ENCODE measurements at places on chromosomes 16 and 17. TPM values are rescaled to one million over a fixed set of nuclear protein-coding genes. Genes with fewer than 3 reads are reported as not detected.

ARHGAP44 gene
- total RNA-seq: 4.5 TPM

MYH8 gene
- not detected for total RNA-seq

DPEP3 gene
- not detected for total RNA-seq

KRT40 gene
- total RNA-seq: not detected

CNGB1 gene
- total RNA-seq: not detected

ALG1 gene
- total RNA-seq: 31.5 TPM

CCT6B gene
- 3.0 TPM for total RNA-seq

CES4A gene
- total RNA-seq: not detected

RHBDL1 gene
- total RNA-seq: 6.8 TPM

CIBAR2 gene
- not detected for total RNA-seq

CX3CL1 gene
- total RNA-seq: 0.13 TPM

GNGT2 gene
- 0.38 TPM for total RNA-seq

RNF222 gene
- not detected for total RNA-seq

MT3 gene
- total RNA-seq: not detected

C16orf96 gene
- total RNA-seq: not detected

CACNG5 gene
- not detected for total RNA-seq

EPX gene
- not detected for total RNA-seq

GSE1 gene
- 14.6 TPM for total RNA-seq

CES3 gene
- 4.5 TPM for total RNA-seq

MMP28 gene
- total RNA-seq: not detected

KRT9 gene
- total RNA-seq: 2.6 TPM

ZMYND15 gene
- 0.27 TPM for total RNA-seq

PERCC1 gene
- total RNA-seq: not detected

ENPP7 gene
- total RNA-seq: not detected

ANKRD40CL gene
- not detected for total RNA-seq

PPY gene
- total RNA-seq: not detected

SDR42E1 gene
- not detected for total RNA-seq

HS3ST3A1 gene
- total RNA-seq: 36.3 TPM

APOH gene
- total RNA-seq: not detected

GRAP gene
- total RNA-seq: not detected

ZPBP2 gene
- total RNA-seq: not detected

TBX4 gene
- total RNA-seq: not detected

TRPV3 gene
- total RNA-seq: not detected

All from A375 (cell line).